ENCODE measurements at places on chromosomes 16 and 17.

GRCh38 chr16:69688589-69688988, 37.8 kb downstream of the NQO1 start:
- no peak for DNase-seq

DNA sequence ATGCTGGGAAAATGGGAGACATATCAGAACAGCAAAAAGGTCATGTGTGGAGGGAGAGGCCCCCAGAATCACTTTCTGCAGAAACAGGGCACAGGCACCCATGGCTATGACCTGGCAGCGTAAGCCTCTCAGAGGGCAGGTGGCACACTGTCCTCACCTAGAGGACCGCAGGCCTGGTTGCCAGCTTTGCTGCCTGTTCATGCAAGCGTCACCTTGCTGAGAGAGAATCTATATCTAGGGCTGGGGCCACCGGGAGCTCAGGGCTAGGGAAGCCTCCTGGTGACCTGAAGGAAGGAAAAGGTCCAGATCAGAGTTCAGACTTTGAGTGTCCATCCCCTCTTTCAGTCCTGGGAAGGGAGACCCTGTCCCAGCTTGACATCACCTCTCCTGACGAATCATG, 78.7 kb downstream of the GOSR1 start:
- no peak for DNase-seq

- DNase-seq: no peak
These were observed 69.0 kb downstream of the OR1D5 start for GRCh38 chr17:2994441-2994840.

DNA sequence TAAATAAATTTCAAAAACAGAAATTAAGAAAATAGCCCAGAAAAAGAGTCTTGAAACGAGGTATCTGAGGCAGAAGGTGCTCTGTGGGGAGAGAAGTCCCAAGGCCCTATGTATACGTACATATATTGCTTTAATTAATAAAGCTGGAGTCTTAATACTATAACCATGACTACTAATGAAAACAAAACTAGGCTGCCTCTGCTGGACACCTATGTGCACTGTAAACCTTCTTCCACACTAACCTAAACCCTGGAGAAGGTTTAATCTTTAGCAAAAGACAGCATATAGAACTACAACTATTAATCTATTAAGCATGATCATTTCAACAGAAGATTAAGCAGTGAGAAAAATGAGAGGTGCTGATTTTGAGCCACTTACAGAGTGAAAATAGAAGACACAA, 153.9 kb upstream of the C17orf78 start:
- no peak for DNase-seq

GRCh38 chr17:522919-523318, 170.3 kb upstream of the RPH3AL start:
- DNase-seq: no peak

Measured in midbrain (tissue), 1 donor.